ENCODE measurements at places on chromosomes 3 and 15.

- DNase-seq, result no peak
Observed at GRCh38 chr3:113607219-113607596, 74.9 kb downstream of the SIDT1 start.

GRCh38 chr15:93202405-93202804 is 113.4 kb upstream of the RGMA start:
- DNase-seq, result no peak

DNA sequence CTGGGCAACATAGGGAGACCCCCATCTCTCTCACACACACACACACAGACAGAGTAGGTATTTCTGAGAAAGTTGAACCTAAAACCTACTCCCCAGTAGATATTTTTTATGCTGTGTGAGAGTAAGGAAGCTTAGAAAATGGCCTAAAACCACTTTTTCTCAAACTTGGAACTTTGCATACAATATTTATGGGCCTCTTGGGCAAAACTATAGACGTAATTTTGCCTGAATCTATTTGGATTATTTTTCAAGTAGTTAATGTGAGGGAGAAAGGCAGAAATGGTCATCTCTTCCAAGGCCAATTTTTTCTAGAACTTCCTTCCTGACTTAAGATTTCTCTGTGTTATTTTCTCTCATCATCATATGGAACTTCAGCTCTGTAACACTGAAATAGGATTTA is 81.7 kb downstream of the ZNF609 start:
- DNase-seq, result no peak

DNA sequence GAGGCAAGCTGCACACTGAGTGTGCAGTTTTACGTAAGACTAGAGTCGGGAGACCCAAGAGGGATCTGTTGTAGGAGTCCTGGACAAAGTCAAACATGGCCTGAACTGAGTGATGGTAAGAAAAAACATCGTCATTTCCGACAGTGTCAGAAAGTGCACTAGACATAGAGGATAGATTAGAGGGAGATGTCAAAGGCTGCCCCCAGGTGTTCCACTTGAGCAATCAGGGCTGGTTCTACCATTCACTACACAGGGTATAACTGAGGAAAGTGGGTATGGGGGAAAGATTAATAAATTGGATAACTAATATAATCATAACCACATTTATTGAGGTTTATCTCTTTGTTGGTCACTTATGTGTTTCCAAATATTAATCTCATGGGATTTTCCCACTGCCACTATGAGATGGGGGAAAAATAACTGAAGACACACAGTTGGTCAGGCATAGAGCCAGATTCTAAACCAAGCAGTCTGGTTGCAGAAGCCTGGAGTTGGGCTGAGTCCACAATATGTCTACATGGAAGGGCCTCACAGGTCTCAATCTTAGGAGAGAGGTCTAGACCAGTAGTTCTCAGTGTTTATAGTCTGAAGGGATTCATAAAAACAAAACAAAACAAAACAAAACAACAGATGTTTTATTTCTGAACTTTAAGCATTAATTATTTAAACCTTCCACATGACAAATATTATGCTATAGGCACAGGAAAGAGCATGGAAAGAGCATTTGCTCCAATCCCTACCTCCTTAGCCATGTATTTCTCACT is 766.5 kb downstream of the NTRK3 start:
- DNase-seq, result no peak

- no peak for DNase-seq
Observed at GRCh38 chr3:69368129-69368741, 17.7 kb downstream of the FRMD4B start.

GRCh38 chr3:103006526-103007183 is 571.8 kb downstream of the ZPLD1 start:
- no peak for DNase-seq

- DNase-seq, result no peak
Observed at GRCh38 chr3:171229173-171229572, 202.7 kb upstream of the SLC2A2 start.

DNA sequence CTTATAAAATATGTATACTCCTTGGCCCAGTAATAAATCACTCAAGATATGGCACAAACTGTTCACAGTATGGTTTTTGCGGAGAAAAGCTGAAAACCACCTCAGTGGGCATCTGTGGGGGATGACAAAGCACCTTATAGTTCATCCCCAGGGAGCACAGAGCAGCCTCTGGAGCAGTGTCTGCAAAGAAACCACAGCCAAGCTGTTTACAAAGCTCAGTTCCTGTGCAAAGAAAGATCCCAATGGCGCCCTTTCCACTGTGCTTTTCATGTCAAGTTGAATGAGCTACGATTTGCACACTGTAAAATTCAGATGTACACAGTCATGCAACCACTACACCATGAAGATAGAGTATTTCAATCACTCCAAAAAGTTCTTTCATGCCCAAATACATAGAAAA is 2.5 kb upstream of the EFCC1 start:
- no peak for DNase-seq

- no peak for DNase-seq
Observed at GRCh38 chr15:57551715-57552677, 39.7 kb upstream of the MYZAP start.

DNA sequence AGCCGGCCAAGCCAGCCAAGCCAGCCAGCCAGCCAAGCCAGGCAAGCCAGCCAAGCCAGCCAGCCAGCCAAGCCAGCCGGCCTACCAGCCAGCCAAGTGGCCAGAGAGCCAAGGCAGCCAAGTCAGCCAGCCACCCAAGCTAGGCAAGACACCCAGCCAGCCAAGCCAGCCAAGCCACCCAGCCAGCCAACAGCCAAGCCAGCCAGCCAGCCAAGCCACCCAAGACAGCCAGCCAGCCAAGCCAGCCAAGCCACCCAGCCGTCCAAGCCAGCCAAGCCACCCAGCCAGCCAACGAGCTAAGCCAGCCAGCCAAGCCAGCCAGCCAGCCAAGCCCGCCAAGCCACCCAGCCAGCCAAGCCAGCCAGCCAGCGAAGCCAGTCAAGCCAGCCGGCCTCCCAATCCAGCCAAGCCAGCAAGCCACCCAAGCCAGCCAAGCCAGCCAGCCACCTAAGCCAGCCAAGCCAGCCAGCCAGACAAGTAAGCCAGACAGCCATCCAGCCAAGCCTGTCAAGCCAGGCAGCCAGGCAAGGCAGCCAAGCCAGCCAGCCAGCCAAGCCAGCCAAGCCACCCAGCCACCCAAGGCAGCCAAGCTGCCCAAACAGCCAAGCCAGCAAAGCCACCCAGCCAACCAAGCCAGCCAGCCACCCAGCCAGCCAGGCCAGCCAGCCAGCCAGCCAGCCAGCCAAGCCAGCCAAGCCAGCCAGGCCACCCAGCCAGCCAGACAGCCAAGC is 200.5 kb downstream of the GOLGA6L6 start:
- DNase-seq, result no peak

DNA sequence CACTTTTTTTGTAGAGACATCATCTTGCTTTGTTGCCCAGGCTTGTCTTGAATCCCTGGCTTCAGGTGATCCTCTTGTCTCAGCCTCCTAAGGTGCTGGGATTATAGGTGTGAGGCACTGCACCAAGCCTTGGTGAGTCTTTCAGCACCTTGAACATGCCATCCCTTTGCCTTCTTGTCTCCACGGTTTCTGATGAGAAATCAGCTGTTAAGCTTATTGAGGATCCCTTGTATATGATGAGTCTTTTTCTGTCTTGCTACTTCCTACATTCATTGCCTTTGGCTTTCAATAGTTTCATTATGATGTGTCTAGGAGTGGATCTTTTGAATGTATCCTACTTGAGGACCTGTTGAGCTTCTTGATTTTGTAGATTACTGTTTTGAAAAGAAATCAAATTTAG is 35.9 kb upstream of the TMCC1 start:
- DNase-seq, result no peak

- DNase-seq, result no peak
Observed at GRCh38 chr3:30871720-30872119, 22.7 kb downstream of the GADL1 start.

GRCh38 chr3:13767896-13768295 is 112.0 kb downstream of the WNT7A start:
- no peak for DNase-seq

DNA sequence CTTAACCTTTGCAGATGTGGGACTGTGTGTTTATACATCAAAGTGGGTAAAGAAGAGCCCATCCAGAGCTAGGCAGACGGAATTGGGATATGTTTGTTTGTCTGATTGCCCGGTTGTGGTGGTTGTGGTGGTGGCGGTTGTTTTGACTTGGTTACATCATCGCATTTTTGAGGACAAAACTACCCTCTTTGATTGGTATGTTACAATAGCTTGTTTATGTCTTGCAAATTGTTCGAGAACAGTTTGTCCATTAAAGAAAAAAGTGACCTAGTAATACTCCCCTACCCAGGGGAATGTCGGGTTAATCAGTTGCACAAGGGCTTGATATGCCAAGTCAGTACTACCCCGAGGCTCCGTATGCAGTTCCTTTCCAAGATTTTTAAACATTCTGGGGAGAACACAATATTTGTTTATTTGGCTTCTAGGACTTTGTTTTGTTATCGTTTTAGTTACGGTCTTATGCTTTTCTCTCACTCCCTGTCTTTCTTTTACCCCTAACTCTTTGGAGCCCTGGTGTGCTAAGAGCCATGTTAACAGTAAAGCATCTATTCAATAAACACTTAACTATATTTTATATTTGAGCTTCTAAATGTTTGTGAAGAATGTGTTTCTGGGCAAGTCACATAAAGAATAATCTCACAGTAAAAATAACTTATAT is 315.4 kb downstream of the LPP start:
- DNase-seq, result no peak

DNA sequence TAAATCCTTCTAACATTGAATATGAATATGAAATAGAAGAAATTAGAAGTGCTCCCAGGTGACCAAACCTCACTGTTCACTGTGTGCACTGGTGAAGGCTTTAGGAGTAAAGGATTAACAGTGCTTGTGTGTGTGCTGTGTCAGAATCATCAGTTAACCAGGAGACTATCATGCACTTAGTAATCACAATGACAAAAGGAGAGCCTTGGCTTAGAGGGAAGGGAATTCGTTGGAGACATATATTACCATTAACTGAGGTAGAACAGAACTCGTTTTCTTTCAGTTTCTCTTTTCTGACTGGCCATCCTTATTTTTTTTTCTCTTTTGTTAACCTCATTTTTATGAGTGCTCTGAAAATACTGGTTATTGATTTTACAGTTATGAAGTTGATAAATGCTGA is 213.3 kb upstream of the GBE1 start:
- DNase-seq, result no peak

- no peak for DNase-seq
Observed at GRCh38 chr3:185786956-185787877, 37.6 kb downstream of the IGF2BP2 start.

DNA sequence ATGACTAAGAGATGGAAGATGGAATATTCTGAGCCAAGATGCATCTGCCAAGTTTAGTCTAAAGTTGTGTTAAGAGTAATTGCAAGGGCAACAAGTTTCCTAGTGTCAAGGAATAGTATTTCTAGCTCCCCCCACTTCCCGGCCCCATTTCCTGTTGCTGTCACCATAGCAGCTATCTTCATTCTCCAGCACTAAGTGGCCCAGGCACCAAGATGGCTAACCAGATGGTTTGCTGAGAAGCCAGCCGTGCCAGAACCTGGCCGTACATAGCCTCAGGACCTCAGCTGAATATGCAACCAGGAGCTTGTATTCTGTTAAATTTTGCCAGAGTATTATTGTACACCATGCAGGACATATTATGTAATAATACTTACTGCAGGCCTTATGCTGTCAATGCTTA is 108.8 kb upstream of the UMPS start:
- DNase-seq, result no peak

DNA sequence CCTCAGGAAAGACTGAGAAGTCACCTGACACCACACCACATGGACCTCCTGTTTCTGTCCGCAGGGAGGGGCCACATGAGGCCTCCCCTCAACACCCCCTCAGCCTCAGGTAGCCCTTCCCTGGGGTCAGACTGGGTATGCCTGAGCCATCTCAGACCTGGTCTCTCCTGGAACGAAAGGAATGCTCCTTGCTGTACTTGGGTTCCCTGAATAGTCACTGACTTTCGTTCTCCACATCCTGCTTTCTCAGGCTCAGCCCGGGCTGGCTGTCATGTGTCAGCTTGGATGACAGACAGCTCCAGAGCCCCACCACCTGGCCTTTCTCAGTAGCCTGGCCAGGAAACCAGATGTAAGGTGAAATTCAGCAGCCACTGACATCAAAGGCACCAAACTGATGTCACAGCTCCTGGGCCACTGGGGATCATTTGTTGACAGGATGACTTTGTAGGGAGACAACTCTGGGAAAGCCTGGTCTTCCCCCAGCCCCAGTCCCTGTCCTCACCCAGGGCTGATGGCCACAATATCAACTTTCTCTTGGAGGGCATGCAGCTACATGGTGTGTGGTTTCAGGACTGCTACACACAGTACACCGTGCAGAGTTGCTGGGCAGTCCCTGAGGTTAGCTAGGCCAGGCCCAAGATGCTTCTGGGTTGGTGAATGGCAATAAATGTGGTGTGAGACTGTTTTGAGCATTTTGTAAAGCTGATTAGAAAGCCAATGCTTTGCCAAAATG is 141.4 kb upstream of the MRPS22 start:
- no peak for DNase-seq

DNA sequence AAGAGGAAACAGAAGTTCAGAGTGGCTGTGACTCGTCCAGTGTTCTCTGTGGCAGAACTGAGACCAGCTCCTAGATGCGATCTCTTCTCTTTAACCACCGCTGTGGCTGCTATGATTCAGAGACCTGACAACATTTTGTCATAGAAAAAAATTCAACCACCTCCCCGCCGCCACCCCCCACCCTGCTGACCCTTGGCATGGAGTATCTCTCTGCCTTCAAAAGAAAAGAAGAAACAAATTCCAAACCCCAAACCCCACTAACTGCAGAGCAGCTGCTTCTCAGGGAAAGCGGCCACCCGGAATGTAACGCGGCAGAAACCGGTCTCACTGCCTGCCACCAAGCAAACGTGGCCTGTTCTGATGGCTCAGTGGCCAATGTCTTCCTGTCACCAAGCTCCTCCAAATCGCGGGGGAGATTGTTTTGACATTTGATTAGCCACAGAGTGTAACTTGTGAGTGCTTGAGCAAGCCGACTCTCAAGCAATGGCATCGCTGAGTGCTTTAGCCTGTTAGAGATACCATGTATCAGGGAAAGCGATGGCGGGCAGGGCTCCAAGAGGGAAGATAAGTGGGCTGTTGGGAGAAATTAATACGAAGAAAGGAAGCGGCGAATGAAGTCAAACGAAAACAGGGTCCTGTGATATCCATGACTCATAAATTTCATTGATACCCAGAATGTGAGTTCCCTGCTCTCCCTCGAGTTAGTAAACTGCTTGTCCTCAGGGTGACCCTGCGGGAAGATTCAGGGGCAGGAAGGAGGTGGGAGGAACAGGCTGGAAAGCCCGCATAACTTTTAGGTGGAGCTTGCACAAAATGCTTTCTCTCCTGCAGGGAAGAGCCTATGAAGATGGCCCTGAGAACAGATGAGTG is 44.8 kb upstream of the TLE3 start:
- no peak for DNase-seq
